ENCODE measurements at places on chromosomes 11 and 22. TPM values are rescaled to one million over a fixed set of nuclear protein-coding genes. Genes with fewer than 3 reads are reported as not detected.

The TIMM8B gene
- polyA plus RNA-seq: 76.6 TPM

DNA sequence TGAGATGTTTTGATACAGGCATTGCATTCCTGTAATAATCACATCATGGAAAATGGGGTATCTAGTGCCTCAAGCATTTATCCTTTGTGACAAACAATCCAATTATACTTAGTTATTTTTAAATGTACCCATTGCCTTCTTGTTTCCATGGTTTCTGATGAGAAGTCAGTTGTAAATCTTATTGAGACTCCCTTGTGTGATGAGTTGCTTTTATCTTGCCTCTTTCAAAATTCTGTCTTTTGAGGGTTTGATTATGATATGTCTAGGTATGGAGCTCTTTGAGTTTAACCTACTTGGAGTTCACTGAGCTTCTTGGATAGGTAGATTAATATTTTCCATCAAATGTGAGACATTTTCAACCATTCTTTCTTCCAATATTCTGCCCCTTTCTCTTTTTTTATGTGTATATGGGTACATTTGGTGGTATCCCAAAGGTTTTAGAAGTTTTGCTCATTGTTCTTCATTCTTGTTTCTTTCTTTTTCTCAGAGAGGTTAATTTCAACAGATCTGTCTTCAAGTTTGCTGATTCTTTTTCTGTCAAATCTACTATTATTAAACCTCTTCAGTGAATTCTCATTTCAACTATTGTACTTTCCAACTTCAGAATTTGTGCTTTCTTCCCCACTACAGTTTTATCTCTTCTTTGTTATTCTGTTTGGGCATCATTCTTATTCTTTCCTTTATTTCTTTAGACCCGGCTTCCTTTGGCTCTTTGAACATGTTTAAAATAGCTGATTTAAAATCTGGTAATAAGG is 13.7 kb downstream of the NAGA start:
- DNase-seq: no peak

The MS4A4E gene
- polyA plus RNA-seq: 0.82 TPM

DNA sequence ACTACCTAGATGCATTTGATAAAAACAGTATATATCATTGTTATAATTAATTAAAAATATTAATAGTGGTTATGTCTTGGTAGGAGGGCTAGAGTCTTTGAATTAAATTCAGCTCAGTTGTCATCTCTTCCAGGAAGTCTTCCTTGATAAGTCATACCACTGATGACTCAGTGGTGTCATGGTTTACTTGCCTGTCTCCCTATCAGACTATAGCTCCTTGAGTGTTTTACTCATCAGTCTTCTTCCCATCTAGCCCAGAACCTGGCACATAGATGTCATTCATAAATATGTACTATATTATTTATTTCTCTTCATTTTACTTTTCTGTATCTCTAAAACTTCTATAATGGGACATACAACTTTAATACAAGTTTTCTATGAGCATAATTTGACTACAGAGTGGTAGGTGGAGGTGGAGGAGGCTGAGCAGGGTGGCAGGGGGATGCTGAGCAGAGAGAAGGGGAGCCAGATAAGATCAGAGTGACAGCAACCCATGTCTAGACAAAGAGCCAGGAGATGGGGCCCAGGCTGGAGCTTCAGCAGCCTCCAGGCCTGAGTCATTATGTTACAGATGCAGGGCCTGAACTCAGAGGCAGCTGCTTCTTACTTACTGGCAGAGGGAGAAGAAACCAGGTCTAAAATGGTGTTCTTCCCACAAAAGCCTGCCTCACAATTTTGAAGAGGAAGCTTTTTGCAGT is 82.3 kb upstream of the PHOX2A start:
- DNase-seq: no peak

DNA sequence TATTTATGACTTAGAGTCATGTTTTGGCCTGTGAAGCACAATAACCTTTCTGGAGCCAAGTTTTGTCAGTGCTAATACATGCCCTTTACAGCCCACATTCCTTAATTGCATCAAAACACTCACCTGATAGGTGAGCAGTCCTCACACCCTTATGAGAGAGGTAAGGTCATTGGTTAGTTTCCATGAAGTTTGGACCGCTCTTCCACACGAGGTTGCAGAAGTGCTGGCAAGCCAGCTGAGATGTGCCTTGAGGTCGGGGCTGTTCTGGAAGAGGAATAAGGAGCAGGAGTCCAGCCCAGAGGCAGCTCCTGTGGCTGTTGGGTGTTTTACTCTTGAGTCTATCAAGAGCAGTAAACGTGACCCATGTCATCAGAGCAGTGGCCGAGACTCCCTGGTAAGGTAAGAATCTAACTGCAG is 76.3 kb downstream of the CYB5R2 start:
- no peak for DNase-seq

DNA sequence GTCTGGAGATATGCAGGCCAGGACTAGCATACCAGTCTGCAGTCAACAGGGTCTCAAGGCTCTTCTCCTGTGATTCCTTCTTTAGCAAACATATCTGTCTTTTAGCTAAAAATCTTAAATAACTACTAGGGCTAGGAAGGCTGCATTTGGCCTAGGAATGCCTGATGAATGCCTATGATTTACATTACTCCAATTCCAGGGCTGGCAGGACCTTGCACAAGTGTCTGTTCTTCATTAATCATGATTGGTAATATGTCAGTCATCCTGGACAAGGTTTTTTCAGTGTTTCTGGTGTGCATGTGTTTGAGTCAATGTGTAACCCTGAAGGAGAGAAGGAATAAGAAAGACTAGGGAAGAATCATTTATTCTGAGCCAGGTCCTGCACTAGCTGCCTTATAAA is 280.5 kb upstream of the NARS2 start:
- no peak for DNase-seq

- no peak for DNase-seq
Observed at GRCh38 chr11:75339685-75340409, 11.6 kb downstream of the ARRB1 start.

GRCh38 chr22:47627556-47628253 is 865.3 kb downstream of the TBC1D22A start:
- DNase-seq: no peak

The AQP11 gene
- 5.0 TPM for polyA plus RNA-seq

- DNase-seq: no peak
Observed at GRCh38 chr11:33645686-33646085, 54.9 kb downstream of the C11orf91 start.

GRCh38 chr11:62340269-62340901 is 3.1 kb downstream of the ASRGL1 start:
- no peak for DNase-seq

- no peak for DNase-seq
Observed at GRCh38 chr11:111427471-111427912, 48.4 kb upstream of the POU2AF1 start.

GRCh38 chr11:35267504-35267903 is 128.5 kb downstream of the CD44 start:
- DNase-seq: no peak

DNA sequence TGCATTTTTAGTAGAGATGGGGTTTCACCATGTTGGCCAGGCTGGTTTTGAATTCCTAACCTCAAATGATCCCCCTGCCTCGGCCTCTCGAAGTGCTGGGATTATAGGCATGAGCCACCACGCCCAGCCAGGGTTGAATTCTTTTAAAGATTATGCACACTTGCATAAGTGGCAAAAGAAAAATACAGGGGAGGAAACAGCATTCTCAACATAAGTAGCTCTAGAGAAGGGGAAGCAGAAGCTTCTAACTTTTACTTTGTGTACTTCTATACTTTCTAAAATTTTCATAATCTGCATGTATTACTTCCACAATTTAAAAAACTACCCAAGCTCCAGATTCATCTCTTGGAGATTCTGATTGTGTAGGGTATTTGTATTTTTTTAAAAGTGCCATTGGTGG is 108.0 kb downstream of the SLC1A2 start:
- DNase-seq: no peak

DNA sequence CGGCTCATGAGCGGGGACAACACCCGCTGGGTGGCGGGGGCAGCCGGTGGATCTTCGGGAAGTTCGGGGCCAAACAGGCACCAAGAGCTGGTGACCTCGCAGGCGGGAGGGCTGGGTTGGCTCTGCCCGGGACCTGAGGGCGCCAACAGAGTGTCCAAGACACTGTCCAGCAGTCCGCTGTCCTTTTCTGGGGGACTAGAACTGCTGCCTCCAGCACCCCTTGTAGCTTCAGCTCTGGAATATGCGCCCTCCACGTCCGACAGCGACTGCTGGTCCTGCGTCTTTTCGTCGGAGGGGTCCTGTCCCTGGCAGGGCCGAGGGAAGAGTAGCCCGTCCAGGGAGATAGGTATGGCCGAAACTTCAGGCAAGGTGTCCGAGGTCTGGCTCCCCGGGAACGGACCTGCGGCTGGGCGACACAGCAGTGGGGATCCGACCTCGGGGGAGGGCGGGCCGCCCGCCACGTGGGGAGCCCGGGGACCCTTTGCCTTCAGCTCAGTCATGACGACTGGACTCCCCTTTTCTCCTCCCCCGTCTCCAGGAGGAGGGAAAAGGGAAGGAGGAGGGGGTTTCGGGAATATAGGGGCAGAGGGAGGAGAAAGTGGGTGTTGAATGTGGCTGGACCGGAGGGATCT is 926 bp downstream of the PGR start:
- no peak for DNase-seq

The ENTHD1 gene
- polyA plus RNA-seq: not detected

The CECR2 gene
- polyA plus RNA-seq: 11.9 TPM

DNA sequence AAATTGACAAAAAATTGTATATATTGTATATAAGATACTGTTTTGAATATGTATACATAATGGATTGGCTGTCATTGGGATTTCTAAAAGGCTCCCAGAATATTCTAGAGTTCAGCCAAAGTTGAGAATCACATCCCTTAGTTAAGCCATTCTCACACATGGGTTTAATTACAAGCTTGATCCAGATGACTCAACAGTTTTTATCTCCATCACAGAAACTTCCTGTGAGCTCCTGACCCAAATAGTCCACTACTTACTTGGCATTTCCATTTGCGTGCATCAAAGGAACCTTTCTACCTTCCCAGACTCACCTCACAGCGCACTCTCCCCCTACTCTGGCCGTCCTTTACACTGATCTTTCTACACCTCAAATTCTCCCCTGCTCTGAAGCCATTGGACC is 184.8 kb upstream of the ARHGAP20 start:
- no peak for DNase-seq

- no peak for DNase-seq
Observed at GRCh38 chr11:130171534-130171933, 12.0 kb downstream of the ST14 start.

The YPEL1 gene
- 15.4 TPM for polyA plus RNA-seq

DNA sequence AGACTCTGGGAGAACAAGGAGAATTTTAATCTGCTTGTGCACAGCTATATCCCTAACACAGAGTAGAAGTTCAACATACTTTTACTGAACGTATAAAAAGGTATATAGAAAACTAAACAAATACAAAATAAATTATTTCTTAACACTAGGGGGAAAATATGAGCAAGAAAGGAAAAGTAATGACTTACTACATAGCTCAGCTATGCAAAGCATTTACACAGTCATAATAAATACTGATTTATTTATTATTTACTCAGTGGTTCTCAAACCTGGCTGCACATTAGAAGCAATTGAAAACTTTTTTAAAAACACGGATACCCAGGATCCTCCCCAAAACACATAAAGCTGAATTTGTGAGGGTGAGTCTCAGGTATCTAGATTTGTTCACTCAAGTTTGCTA is 182.5 kb downstream of the TTC28 start:
- DNase-seq: no peak

All from right renal pelvis (tissue), 4 donors.